ENCODE measurements at places on chromosomes 5 and 9.
A peak's percentile ranks its signal among the peaks of the same experiment; 100 is the strongest.

DNA sequence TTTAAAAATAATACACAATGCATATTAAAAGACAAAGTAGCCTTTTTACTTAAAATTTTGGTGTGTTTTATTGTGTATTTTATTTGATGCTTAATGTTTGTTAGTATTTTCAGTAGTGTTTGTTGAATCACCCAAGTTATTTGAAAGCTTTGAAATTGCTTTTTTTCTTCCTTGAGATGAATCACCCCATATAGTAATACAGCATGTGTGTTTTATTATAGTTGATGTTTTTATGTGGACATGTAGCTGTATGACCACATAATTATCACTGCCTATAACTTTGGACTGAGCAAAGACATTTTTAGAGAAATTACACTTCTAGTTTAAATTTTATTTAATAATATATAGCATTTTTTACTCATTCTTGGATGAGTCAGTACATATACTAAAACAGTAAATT is 18.0 kb downstream of the FAM174A start:
- no peak for DNase-seq

- no peak for DNase-seq
Measured at GRCh38 chr5:7066471-7067235, 329.3 kb upstream of the ADCY2 start.

GRCh38 chr5:124685404-124685930 is 61.0 kb downstream of the ZNF608 start:
- DNase-seq = no peak

DNA sequence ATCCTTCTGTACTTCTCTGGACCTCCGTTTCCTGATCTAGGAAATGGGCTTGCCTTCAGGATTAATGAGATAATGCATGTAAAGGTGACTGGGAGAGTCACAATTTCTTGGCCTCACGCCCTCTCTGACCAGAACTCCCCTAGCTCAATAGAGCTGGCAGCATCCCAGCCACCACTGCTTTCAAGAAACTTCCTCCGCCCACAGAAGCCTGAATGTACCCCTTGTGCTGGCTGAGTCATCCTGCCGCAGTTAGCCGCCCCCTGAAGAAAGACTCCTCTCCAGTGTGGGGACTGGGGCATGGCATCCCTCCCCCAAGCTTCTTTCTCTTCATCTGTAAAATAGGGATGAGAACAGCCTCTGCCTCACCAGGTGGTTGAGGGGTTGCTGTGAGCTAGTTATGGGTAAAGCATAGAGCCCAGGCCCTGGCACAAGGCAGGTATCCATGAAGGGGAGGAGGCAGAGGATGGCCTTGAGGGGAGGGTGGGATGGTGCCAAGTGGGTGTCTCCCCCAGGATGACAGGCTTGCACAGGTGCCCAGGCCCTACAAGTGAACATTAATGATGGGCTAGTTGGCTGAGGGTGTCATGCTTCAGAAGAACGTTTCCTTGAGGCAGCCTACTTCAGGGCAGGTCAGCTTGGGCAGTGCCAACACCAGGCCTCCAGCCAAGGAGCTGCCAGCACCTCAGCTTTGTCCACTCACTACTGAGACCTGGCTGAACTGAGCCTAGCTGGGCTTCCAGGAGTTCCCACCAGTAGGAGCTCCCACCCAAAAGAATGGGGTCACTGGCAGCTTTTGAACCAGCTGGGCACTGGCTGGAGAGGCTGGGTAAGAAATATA is 3.4 kb downstream of the PDLIM4 start:
- no peak for DNase-seq

GRCh38 chr9:93827545-93828330 is 127.4 kb downstream of the BARX1 start:
- DNase-seq = peak; percentile 49

DNA sequence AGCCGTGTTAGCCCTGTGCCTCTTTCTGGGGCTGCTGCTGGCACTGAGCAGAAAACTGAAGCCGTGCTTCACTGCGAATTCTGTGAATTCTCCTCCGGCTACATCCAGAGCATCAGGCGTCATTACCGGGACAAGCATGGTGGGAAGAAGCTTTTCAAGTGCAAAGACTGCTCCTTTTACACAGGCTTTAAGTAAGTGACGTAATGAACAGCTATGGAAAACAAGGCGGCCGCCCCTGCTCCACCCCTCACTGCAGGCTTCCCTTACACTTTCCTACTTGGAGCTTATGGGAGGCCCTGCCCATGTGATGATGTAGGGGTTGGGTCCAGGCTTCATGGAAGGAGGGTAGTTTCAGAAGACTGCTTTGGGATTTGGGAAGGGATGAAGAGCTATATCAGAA is 109.1 kb downstream of the ZNF462 start:
- no peak for DNase-seq

- DNase-seq = peak; percentile 37
Measured at GRCh38 chr9:33517373-33517772, 6.7 kb upstream of the ANKRD18B start.

DNA sequence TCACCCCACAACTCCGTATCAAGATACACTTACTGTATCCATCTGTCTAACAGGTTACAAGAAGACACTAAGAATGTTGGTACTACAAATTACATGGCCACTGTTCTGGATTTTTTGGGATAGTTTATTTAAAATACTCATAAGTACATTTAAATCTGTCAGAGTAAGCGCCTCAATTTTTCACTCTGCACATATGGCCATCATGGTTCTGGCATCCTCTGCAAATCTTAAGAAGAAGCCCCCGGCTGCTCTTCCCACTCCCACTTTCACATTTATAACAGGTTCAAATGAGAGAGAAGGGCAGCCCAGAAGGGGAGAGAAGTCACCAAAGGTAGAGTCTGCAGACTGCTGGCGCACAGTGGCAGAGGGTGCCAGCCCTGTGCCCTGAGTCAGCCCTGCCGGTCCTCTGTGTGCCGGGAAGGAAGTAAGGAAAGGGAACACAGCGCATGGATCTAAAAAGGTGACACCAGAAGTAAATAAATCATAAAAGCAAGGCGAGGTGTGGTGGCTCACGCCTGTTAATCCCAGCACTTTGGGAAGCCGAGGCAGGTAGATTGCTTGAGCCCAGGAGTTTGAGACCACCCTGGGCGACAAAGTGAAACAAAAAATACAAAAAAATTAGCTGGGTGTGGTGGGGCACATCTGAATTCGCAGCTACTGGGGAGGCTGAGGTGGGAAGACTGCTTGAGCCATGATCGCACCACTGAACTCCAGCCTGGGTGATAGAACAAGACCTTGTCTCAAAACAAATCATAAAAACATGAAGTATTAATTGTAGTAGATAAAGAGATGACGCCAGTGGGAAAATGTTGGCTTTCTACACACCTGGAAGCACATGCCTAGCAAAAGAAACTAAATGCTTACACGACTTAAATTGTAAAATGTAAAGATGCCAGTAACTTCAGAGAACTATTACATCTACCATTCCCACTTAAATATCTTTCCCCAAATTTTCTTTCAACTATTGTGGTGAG is 30.0 kb downstream of the RNF130 start:
- DNase-seq = no peak

DNA sequence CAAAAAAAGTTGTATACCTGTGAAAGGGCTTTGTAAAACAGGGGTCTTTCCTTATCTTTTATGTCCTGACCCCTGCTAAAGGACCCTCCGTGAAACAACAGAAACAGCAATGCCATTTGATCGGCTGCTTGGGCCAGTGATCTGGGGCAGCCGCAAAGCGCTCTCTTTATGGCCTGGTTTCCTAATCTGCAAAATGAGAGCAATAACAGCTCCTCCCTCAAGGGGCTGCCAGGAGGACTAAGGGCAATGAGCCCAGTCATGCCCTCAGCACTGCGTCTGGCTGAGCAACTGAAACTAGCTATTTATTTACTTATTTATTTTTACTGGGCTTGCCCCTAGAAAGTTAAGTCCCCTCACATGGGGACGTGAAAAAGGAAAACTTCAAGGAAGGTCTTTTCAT is 18.3 kb downstream of the CMBL start:
- no peak for DNase-seq

DNA sequence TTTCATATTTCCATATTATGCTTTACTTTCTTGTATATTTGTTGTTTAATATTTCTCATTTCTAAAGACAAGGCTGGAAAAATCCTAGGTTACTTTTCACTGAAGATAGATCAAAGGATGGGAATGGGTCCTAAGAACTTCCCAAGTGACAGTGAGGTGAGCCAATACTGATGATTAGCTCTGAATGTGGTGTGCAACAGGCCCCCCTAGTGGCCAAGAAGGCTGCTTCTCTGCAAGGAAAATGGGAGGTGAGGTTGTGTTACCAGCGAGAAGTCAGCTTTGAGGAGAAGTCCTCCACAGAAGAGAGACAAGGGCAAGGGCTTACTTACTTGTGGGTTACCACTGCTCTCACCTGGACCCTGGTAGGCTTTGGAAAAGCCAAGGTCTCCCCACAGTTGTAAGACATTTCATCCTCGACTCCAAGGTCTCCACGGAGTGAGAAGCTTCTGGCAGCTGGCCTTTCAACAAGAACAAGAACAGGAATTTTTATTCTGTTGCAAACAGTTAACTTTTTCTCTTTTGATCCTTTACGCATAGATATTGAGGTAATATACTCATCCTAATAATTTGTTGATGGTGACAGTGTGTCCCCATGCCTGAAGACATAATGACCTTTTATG is 69.9 kb downstream of the MAMDC2 start:
- DNase-seq = peak; percentile 28

GRCh38 chr9:115606838-115607237 is 488.9 kb upstream of the TNC start:
- DNase-seq = no peak

- peak; percentile 85 for DNase-seq
Measured at GRCh38 chr9:81621785-81622259, 67.5 kb downstream of the TLE1 start.

DNA sequence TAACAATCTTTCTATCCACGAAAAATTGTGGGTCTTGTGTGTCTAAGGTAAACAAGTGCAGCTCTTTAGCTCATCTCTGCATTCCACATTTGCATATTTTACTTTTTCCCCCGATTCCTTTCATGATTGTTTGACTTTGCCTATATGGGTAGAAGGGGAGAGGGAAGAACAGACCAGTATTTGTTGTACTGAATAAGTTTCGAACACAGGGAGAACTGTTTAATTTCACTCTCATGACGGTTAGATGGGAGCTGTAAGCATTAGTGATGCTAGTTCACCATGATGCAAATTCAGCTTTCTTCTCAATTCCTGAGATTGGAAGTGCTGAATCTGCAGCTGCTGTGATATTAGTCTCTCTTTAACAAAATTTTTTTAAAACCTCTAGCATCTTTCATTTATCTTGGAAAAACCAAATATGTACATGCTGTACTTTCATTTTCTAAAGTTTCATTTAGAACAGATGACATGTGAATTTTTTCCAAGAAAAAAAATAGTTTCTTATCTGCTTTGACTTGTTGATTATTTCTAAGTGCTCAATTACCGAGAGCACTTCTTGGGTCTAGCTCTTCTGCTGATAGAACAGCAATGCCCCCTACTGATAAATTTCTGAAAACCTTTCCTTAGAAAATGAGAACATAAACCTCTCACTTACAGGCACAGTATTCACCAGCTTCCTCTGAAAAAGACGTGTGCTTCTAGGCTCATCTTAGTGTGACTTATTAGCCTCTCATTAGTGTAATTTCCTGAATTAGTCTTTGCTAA is 149.5 kb downstream of the BAAT start:
- DNase-seq = peak; percentile 23

DNA sequence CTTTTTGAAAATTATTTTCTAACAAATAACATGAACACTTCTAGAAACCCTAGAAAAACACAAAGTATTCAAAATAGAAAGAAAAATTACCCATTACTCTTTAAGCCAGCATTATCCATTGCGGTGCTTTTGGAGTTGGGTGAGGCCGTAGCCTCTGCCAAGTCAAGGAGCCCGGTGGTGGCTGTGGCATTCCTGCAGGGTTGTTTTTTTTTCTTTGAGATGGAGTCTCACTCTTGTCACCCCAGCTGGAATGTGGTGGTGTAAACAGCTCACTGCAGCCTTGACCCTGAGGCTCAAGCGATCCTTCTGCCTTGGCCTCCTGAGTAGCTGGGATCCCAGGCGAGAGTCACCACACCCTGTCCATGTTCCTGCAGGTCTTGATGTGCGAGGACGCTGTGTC is 8.2 kb upstream of the AHRR start:
- DNase-seq = no peak

- DNase-seq = no peak
Measured at GRCh38 chr9:134441227-134442084, 115.2 kb downstream of the RXRA start.

DNA sequence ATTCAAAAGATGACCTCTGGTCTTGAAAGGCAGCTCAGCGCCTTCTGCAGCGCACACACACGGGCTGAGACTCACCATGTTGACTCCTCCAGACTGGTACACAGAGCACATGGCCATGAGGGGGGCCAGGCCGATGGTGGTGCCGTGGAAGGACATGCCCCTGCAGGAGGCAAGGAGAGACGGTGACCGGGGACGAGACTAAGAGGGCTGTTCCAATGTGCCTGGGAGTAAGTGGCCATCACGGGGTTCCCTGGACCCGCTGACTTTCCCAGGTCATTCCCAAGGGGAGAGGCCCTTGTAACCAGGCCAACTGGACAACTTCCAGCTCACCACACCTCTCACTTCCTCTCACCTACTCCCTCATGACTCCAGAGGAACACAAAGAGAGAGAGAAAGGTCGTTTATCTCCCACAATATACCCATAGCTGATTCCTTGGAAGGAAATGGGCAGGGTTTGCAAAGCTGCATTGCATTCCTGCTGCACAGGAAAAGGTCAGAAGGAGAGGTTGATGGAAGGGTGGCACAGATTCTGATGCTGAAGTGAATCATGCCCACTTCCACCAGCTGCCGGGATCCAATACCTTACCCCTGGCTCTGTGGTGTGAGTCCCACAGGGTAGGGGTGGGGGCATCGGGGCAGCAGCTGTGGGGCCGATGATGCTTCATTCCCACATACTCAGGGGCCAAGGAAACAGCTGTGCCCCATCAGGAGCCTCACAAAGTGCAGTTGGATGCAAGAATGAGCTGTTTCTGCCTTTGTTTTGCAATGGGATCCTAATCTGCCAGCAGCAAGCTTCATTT is 47.2 kb downstream of the NIPAL4 start:
- DNase-seq = no peak

DNA sequence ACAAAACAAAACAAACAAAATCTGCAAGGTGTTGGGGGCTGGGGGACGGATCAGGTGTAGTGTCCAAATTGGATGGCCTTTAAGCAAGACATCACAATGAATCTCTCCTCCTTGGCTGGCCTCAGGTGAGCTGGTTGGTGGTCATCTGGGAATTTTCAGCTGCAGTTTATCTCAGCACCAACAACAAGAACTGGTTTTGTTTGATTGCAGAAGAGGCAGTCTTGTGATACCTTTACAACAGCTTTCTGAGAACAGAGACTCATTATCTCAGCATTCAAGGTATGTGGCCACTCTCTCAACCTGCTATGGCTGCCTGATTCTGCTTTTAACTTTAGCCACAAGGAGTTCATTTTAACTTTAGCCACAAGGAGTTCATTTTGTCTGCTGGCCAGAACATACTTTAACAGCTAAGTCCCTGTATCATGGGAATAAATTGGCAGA is 1543.4 kb downstream of the EFNA5 start:
- no peak for DNase-seq

DNA sequence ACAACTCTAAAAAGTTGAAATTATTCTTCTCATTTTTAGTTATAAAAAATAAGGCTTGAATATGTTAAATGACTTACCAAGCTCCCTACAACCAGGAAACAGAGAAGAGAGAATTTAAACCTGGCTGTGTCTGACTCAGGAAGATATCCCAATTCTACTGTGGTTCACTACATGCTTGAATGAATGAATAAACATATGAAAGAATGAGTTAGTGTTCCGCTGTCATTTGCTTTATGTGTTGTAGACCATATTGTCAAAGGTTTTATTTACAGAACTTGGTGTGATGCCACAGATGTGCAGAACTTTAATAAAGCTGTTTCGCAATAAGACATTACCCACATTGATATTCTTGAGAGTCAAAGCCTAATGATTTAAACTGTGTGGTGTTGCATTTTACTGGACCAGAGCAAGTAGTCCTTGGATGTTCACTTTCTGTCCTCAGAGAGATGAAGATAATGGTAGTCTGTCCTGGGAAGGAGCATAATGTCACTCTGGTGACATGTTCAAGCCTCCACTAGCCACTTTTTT is 313.2 kb downstream of the TRIM32 start:
- no peak for DNase-seq

Data from NCI-H2227 treated with DMSO at 0.1 percent for 48 hours (cell line).